G401 (cell line): ENCODE measurements at places on chromosomes 2 and 18. TPM values are rescaled to one million over a fixed set of nuclear protein-coding genes. Genes with fewer than 3 reads are reported as not detected.

DNA sequence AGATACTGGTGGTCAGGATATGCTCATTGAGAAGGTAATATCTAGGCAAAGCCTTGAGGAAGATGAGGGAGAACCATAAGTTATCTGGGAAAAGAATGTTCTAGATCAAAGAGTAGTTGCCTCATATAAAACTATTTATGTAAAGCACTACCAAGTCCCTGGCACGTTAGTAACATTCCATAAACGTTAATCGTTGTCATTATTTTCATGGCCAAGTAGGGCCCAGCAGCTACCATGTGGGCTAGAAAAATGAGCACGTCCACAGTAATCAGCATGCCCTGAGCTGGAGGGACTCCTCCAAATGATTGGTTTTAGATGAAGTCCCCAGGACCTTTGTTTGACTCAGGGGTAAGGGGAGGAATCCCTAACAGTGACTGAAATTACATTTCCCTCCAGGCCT is 32.7 kb upstream of the AFTPH start:
- no peak for DNase-seq

DNA sequence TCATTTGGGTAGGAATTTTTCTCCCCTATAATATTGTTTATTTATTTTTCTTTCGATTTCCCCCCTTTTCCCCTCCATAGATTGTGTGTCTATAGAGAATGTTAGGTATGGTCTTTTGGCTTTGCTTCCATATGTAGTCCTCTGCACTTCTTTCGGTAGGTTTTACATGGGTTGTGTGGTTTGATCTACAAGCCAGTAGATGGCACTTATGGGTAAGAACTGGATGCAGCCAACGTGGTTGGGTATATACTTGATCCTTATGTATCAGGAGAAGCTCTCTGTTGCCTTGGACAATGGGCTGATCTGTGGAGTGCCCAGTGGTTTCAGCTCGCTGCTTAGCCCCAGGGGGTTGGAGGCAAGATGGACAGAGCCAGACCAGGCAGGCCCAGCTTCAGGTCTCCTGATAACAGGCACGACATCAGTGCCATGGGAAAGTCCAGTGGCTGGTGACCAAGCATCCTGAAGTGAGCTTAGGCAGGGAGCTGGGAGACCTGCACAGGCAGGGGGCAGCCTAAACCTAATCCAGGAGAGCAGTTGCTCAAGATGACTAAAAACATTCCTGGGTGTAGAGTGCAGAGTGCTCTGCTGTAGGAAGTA is 488.3 kb downstream of the CCDC85A start:
- DNase-seq = no peak

DNA sequence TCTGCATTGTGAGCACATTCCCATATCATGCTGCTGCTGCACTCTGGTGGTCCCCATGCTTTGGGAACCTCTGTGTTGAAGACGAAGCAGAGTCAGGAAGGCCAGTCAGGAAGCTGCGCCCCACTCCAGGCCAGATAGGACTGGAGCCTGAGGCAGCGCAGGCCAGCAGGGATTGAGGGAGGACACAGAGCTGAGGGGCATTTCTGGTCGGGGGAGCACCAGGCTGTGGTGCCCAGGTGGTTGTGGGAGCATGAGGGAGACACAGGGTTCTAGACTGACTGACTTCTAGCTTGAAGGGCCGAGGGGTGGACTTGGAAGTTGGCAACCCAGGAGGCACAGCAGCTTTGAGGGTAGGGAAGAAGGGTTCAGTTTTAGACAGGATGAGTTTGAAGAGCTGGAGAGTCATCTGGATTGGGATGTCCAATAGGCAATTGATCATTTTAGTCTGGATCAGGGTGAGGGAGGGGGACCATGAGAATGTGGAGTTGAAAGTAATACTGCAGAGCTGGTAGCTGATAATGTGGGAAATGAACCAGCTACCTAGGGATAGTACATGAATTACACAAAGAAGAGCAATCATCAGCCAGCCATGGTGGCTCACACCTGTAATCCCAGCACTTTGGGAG is 1.4 kb upstream of the ACTG2 start:
- no peak for DNase-seq

DNA sequence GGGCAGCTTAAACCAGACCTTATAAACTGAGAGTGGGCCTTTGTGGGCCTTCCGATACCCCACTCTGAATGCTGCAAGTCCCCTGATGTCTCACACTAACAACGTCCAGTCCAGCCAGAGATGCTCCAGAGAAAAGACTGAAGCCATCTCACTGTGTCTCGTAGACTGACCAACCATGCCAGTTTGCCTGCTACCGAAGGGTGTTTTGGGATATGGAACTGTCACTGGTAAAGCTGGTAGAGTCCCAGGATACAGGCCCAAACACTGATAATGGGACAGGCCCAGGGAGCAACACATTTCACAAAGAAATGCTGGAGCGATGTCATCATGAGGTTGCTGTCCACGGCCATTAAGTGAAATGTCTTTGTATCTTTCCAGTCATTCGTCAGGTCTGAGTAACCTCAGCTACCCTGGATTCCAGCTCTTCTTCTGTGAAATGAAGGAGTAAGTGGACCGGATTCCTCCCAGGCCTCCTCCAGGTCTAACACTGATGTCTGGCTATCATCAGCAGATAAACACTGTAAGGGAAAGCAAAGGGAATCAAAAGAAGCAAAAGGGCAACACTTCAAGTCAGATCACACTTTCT is 81.6 kb downstream of the SLC5A7 start:
- DNase-seq = no peak

CCDC102B gene
- 1.0 TPM in 1 of 2 replicates, not detected in the other for total RNA-seq

CHPF gene
- 87.3 and 89.2 TPM in 2 replicates for total RNA-seq
